ENCODE measurements at places on chromosomes 16 and 17.

- DNase-seq = no peak
These were observed 26.2 kb downstream of the SHISA9 start for GRCh38 chr16:12927591-12927990.

DNA sequence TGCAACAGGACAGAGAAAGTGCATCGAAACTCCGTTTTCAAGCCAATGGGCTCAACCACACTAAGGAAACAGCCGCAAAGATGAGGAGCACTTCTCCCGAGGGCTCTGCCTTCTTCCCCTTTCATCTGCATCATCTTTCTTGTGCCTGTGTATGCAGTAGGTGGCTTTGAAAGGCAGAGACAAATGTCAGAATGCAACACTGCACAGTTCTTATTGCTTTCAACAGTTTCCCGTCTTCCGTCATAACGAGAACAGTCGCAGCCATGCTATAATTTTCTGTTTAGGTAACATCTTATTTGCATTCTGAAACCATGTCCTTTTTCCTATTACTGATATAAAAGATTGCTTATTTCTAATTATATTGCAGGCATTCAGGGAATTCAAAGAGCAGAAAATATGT lies 205.2 kb downstream of the SLC39A11 start:
- no peak for DNase-seq

- DNase-seq = no peak
These were observed 74.6 kb upstream of the IRX6 start for GRCh38 chr16:55249361-55249760.

GRCh38 chr16:27446721-27447120 lies 44.7 kb downstream of the IL21R start:
- DNase-seq = peak; percentile 23

DNA sequence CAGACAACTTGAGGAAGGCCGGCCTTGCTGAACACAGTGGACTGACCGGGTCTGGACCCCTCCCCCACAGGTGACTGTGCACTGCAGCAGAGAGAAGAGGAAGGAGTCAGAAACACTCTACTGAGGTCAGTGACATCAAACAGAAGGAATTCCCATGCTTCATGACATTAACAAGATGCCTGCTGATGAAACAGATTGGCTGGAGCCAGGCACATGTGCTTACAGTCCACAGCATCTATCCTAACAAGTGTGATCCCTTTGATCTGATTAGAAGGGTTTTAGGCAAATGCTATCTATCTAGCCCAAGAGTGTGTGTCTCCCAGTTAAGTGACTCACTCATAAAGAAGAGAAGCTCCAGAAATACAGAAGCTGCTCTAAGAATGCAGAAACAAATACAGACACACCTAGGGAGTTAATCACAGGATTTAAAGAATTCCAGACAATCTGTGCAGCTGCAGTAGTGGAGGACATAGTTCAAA lies 90.2 kb downstream of the SYCE1L start:
- no peak for DNase-seq

DNA sequence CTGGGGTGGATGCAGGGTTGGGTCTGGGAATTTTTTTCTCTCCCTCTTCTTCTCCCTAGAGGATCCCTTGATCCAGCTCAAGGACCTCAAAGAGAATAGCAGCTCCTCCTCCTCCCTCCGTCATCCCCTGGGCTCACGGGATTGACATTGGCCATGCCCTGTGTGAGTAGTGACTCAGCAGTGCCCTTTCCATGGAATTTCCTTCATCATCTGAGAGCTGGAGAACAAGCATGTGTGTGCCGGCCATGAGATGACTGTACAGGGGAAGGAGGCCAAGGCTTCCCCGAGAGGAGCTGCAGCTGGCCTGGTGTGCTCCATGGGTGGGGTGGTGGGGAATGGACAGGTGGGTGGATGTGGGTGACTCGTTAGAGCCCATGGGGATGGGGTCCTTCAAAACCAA lies 8.9 kb upstream of the WSCD1 start:
- no peak for DNase-seq

DNA sequence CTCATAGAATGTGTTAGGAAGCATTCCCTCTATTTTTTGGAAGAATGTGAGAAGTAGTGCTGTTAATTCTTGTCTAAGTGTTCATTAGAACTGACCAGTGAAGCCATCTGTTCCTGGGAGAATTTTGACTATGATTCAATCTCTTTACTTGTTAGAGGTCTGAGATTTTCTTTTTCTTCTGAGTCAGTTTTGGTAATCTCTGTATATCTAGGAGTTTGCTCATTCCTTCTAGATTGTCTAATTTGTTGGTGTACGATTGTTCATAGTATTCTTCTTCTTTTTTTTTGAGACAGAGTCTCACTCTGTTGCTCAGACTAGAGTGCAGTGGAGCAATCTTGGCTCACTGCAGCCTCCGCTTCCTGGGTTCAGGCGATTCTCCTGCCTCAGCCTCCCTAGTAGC lies 20.4 kb downstream of the NFATC3 start:
- no peak for DNase-seq

DNA sequence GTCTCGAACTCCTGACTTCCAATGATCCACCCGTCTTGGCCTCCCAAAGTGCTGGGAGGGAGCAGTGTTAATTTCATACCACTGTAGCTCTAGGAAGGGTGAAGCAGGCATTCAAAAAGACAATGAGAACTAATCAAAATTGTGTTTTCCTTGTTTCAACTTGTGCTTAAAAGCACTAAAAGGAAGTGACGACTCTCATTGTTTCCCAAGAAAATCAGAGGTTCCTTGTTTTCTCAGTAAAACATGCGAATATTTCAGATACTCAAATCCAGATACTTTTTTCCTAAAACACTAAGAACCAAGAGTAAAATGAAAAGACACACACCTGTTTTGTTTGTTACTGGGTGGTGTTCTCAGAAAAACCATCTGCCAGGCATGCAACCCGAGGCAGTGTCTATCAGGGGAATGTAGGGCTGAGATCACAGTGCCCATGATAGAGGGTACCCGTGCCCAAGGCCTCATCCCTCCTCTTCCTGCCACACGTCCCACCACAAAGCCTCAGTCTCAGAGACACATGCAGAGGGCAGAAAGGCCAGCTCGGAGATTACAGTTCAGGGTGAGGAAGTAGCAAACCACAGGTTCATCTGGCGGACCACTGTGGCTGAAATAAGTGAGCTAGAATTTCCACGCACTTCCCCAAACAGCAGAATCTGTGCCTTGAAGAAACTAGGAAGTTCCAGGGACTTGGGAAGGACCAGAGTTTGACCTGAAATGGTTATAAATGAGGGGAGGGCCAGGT lies 33.7 kb downstream of the GINS3 start:
- DNase-seq = no peak

DNA sequence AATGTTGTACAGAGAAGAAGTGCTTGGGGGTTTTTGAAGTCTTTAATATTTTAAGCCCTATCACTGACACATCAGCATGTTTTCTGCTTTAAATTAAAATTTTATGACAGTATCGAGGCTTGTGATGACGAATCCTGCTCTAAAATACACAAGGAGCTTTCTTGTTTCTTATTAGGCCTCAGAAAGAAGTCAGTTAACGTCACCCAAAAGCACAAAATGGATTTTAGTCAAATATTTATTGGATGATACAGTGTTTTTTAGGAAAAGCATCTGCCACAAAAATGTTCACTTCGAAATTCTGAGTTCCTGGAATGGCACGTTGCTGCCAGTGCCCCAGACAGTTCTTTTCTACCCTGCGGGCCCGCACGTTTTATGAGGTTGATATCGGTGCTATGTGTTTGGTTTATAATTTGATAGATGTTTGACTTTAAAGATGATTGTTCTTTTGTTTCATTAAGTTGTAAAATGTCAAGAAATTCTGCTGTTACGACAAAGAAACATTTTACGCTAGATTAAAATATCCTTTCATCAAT lies 57.8 kb downstream of the HLF start:
- DNase-seq = no peak

GRCh38 chr16:23874613-23875294 lies 39.0 kb downstream of the PRKCB start:
- DNase-seq = no peak

DNA sequence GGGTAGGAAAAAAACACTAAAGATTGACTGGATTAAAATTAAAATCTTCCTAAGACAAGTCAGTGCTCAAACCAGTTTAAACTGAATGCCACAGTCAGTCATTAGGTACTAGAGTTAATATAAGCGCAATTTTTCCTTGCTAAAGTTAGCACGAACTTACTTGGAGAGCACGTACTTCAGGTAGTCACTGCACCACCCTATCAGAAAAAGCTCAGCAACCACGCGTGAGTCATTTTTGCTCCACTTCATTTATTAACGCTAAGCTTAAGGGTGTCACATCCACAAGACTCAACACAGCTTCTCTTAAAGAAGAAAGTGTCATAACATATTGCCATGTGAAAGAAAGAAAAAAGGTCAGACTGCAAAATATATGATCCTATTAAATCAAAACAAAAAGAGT lies 53.1 kb downstream of the TEX2 start:
- no peak for DNase-seq

DNA sequence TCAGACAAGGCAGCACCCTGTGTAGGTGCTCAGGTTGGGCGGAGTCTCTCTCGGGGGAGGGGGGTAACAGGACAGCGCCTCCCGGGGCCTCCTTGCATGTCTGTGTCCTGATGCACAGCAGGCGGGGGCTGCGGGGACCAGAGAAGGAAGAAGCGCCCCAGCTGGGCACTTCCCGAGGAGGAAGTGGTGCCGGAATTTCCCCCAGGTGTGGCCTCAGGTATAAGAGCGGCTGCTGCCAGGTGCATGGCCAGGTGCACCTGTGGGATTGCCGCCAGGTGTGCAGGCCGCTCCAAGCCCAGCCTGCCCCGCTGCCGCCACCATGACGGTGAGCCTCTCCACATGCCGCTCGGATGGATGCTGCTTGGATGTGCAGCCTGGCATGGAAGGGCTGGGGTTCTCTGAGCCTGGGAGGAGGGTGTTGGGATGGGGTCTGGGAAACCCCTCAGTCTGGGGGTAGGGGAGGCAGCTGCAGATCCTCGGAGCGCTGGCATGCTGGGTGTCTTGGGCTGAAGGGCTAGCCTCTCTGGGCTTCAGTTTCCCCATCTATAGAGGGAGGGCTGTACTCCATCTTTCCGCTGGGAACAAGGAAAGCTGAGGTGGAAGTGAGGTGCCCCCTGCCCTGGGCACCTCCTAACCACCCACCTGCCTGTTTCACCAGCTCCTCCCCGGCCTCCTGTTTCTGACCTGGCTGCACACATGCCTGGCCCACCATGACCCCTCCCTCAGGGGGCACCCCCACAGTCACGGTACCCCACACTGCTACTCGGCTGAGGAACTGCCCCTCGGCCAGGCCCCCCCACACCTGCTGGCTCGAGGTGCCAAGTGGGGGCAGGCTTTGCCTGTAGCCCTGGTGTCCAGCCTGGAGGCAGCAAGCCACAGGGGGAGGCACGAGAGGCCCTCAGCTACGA lies at the start of gene IL17C:
TSS of gene IL17C (plus strand) at position 250 of the 908 bp plus-strand sequence. CDS start at position 320, 70 bp downstream.
- no peak for DNase-seq

DNA sequence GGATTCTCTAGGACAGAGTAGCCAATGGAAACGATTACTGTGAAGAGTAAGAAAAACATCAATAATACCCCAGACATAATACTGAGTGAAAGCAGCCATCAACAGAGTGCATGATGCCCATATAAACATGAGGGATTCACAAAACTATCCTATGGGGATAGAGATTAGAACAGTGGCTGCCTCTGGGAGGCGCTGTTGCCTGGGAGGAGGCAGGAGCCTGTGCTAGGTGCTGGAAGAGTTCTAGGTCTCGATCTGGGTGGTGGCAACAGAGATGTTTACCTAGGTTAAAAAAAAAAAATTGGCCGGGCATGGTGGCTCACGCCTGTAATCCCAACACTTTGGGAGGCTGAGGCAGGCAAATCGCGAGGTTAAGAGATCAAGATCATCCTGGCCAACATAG lies 7.9 kb downstream of the FA2H start:
- no peak for DNase-seq

All from T-helper 2 cell (primary cell).